ENCODE measurements at places on chromosomes 12 and 14.

GRCh38 chr14:19917243-19917642, 3.2 kb upstream of the OR4K5 start:
- no peak for DNase-seq

- DNase-seq: no peak
Observed at GRCh38 chr14:79576424-79576823, 634.9 kb downstream of the DIO2 start.

DNA sequence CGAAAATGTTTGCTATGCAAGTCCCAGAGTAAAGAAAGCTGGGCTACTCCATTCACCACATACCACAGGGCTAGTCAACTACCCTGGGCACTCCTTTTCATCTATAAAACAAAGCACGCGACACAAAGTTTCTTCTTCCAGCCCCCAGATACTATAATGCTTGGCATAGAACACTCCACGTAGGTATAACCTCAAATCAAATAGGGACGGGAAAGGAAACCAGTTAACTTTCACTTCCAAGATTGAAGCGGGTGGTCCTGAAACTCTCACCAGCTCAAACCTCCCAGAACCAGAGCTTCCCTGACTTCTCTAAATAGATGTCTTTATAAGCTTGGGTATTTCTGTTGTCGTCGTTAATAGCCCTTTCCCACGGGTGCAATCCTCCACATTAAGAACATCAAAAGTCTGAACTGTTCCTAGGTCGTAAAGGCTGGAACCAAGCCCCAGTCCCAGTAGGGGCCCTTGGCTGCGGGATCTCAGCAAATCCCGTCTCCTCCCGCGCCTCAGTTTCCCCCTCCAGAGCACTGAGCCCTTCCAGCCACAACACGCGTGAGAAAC, 647 bp downstream of the LGMN start:
- no peak for DNase-seq

DNA sequence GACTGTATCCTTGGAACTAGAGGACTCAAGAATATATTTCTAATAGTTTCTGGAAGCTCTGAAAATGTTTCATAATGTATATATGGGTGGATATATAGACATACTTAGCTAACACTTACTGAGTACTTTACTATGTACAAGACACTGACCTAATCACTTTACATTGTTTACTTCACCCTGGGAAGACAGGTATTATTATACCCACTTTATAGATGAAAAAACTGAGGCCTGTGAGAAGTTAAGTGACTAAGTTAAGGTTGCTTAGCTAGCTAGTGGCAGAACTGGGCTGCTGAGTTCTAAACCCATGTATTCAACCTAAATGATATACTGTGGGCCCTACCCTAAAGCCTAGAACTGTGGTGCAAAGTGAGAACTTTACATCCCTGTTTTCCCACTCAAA, 79.1 kb upstream of the SSTR1 start:
- no peak for DNase-seq

- DNase-seq: no peak
Observed at GRCh38 chr12:131327521-131328488, 374.1 kb downstream of the ADGRD1 start.

DNA sequence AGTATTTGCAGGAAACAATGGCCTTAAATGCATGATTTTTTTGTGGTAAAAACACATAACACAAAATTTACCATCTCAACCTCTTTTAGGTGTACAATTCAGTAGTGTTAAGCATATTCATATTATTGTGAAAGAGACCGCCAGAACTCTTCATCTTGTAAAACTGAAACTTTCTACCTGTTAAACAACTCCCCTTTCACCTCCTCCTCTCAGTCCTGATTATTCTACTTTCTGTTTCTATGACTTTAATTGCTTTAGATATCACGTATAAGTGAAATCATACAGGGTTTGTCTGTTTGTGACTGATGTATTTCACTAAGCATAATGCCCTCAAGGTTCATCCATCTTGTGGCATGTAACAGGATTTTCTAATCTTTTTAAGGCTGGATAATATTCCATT, 353.4 kb downstream of the ADAMTS20 start:
- no peak for DNase-seq

DNA sequence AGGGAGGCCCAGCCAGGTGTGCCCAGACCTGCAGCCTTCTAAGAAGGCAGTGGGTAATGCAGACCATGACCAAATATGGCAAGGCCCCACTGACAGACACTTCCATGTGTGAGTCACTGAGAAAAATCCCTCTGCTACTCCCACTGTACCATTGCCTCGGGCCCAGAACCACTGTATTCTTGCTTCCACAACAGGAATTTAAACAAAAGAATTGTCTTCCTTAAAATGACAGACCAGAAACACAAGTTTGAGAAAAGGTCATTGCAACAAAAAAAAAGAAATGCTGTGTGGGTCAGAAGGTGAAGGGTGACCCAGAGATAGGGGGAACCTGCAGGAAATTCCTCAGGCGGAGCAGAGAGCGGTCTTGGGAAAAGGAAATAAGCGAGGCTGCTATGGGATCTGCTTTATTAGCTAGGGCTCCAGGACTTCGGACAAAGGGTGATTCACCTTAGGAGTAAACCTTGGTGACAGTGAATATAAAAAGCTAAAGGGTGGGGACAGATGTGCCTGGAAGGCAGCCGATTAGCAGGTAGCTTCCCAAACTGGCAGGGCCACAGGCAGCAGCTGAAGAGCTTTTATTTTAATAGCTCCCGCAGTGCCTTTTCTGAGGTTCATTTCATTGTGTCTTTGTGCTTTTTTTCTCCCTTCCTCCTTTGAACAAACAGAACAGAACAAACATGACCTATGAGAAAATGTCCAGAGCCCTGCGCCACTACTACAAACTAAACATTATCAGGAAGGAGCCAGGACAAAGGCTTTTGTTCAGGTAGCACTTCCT, 185.3 kb upstream of the BCL2L14 start:
- DNase-seq: no peak

- DNase-seq: no peak
Observed at GRCh38 chr14:50257732-50258131, 26.4 kb upstream of the SOS2 start.

DNA sequence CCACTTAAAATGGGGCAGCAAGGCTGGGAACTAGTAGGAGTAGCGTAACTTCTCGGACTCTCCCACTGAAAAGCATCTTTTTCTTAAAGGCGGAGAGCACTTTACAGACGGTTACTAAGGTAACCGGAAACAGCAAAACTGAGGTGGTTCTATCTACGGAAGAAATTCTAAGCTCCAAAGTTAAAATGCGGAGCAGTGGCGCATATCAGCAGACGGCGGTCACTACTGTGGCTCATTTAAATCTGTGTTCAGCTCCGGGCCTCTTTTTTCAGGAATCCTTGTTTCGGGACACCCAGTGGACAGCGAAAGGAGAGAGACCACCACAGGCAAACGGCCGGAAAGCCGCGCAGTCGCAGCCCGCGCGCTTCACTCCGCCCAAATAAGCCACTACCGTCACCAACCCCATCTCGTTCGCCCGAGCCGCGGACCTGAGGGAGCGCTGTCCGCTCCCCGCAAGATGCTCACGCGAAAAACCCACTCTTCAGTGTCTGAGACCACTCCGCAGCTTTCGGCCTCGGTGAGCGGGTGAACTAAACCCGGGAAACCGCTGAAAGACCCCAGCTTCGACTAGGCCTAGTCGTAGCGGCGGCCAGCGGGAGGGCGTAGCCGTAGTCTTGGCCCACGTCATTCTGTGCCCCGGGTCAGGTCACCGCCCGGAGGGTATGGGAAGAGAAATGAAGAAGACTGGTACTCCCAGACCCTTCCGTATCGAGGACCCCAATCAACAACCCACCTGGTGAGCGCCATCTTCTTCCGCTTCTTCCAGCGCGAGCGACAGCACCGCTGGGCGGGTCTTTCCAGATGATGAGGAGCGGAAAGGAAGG, at the start of gene SNW1:
SNW1 (minus strand) TSS at position 776 of the 824 bp plus-strand sequence; CDS start at position 747, 29 bp downstream.
- DNase-seq: peak; percentile 94

- DNase-seq: no peak
Observed at GRCh38 chr14:52538623-52539022, 13.7 kb downstream of the TXNDC16 start.

GRCh38 chr12:57027011-57027804, 10.9 kb upstream of the TAC3 start:
- DNase-seq: no peak
